ENCODE measurements at places on chromosomes 6 and 20.

GRCh38 chr6:142760152-142760551 is 184.8 kb downstream of the HIVEP2 start:
- no peak for DNase-seq

GRCh38 chr6:157124485-157125254 is 198.6 kb downstream of the TMEM242 start:
- no peak for DNase-seq

DNA sequence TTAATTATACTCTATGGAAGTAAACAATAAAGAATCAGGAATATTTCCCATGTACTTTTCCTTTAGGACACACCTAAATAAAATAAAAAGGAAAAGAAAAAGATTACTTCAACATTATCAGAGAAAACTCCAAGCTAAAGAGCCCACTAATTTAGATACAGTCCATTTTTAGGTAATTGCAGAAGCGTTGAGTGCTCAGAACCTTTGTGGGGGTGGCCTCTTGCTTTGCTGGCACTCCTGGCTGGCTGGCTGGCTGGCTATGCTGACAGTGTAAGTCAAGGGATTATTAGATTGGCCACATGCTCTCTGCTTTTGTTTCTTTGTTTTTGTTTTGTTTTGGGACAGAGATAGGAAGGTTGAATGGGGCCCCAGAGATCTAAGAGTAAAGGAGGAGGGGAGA is at the start of gene GJE1:
Gene GJE1, plus strand, starts transcription at position 301 of the 400 bp plus-strand sequence. CDS start 234 bp downstream, outside the sequence.
- no peak for DNase-seq

DNA sequence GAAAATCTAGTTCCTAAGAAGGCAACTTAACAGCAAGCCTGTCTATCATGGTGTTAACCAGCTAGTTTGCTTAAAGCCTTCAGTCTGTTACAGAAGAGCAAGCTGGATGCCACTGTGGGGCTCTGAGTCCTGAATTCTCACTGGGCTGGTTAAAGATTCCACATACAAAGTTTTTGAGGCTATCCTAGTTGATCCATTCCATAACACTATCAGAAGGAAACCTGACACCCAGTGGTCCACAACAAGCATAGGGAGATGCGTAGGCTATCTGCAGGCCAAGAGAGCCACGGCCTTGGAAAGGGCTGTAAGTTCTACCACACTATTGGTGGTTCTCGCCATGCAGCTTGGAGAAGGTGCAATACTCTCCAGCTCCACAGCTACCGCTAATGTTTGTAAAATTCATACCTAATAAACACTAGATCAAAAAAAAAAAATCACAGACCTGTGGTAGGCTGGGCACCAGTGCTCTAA is 420 bp upstream of the MCCD1 start:
- DNase-seq: no peak

- no peak for DNase-seq
These were observed 4.4 kb upstream of the COL19A1 start for GRCh38 chr6:69861986-69862385.

GRCh38 chr6:43758617-43759050 is 11.4 kb upstream of the VEGFA start:
- DNase-seq: peak; percentile 28

- DNase-seq: peak; percentile 81
These were observed 578 bp downstream of the RGL2 start for GRCh38 chr6:33297956-33298772.

DNA sequence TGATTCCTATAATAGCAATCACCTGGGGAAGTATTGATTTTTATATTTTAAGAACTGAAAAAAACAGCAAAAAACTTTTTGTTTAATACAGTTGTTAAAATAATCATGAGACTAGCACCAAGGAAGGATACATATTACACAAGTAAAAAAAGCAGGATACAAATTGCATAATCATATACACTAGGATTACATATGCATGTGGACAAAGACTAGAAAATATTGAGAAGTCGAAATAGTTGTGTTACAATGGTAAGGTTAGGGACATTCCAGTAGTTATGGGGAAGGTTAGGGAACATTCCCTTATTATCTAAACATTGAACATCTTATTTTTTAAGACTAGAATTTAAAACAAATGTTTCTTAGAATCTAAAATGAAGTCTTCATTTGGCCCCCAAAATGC is 9.5 kb downstream of the NUS1 start:
- peak; percentile 36 for DNase-seq

GRCh38 chr20:1500496-1500895 is 9.3 kb upstream of the SIRPB2 start:
- no peak for DNase-seq

- no peak for DNase-seq
These were observed 45.2 kb upstream of the SMAP1 start for GRCh38 chr6:70622461-70622860.

- no peak for DNase-seq
These were observed 311.1 kb downstream of the MMUT start for GRCh38 chr6:49151957-49152356.

- DNase-seq: no peak
These were observed 1.3 kb downstream of the RNF146 start for GRCh38 chr6:127267646-127268625.

DNA sequence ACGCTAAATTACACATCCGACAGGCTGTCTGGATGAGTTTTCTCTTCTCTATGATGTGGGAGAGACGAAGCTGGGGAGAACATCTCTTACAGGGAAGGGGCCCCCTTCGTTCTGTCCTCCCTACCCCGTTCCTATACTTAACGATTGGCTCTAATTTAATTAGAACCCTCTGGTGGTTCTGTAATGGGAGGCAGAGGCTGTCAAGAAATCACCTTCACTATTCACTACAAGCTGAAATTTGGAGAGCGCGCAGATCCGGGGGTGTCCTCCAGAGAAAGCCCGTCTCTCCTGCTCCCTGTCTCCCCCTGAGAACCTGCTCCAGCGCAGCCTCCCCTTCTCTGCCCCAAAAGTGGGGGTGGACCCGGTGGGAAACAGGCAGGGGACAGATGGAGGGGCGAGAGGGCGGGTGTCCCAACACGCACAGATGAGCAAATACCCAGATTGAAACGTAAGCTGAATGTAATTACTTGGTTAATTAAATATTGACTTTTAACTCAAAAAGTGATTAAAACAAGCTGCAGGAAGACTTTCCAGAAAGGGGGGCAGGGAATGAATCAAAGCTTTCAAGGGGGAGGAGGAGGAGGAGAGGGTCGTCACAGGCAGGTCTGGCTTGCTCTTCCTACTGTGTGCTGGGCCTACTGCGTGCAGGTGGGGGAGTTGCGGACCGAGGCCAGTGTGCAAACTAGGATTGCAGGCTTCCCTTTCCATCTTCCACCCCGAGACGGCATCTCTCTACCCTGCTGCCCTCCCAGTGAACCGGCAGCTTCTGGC is 1.3 kb downstream of the SULF2 start:
- no peak for DNase-seq

GRCh38 chr6:83183082-83183828 is 9.8 kb downstream of the PGM3 start:
- DNase-seq: peak; percentile 22

DNA sequence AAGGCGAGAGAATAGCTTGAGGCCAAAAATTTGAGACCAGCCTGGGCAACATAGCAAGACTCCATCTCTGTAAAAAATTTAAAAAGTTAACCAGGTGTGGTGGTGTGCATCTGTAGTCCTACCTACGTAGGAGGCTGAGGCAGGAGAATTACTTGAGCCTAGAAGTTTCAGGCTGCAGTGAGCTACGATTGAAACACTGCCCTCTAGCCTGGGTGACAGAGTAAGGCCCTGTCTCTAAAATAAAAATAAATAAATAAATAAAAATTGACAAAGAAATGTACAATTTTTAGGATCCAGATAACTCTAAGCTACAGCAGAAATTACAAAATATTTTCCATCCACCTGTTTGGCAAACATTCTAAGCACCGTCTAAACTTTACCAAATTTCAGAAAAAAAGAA is 941.0 kb upstream of the ADGRB3 start:
- no peak for DNase-seq

- DNase-seq: no peak
These were observed 88.8 kb downstream of the MAP3K4 start for GRCh38 chr6:161080263-161080970.

Measured in suppressor macrophage treated with lipopolysaccharide for 1 hour (primary cell).